ENCODE measurements at places on chromosomes 7 and 10.

DNA sequence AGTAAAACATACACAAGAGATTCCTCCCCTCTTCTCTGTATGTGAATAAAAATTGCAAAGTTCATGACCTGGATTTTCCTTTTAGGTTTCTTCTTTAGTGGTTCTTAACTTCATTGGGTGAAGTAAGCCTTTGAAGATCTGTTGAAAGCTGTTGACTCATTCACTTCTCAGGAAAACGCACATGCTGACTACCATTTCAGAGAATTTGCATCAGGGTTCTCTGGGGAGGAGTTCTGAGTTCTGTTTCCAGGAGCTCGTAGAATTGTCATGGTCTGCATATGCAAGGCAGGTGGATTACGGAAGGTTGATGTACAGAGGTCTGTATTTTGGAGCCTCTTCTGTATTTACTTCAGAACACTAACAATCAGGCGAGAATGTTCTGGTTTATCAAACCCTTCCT is 962 bp upstream of the SLC26A4 start:
- no peak for DNase-seq

DNA sequence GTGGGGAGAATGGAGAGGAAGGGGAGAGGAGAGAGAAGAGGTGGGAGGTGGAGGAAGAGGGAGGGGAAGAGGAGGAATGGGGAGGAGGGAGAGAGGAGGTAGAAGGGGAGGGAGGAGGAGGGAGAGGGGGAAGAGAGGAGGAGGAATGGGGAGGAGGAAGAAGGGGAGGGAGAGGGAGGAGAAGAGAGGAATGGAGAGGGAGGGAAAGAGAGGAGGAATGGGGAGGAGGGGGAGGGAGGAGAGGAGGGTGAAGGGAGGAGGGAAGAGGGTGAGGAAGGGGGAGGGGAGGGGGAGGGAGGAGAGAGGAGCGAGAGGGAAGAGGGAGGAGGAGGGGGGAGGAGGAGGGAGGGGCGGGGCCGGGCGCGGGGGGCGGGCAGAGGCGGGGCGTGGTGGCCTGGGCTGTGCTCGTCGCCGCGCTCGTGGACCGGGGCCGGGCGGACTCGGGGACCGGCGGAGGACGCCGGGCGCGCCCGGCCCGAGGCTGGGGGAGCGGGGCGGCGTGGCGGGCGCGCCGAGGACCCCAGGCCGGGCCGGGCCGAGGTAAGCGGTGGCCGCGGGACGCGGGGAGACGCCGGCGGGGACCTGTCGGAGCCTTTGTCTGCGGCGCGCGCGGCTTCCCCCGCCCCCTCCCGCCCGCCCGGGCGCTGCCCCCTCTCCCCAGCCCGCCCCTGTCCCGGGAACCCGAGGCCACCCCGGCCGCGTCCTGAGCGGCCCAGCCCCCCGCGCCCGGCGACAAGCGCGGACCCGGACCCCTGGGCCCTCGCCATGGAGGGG is at the start of gene SLC29A4:
Gene SLC29A4 (plus strand): TSS at position 401 of the 774 bp plus-strand sequence. CDS start 4,874 bp downstream, outside the sequence.
- DNase-seq, result no peak

DNA sequence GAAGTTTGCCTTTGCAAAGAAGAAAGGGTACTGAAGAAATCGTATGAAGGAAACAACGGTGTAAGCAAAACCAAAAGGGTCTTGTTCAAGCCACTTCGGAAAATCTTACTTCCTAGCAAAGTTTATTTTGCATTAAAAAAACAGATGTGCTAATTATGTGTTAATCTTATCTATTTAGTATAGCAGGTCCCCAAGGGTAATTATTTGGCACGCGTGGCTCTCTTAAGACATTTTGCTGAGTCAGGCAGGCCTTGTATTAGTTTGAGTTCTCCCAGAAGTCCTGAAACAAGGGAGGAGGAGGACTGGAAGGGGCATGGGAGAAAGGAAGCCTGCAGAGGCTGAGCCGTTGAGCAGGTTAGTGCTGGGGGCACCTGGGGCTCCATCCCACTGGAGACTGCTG is 44.9 kb downstream of the TMEM178B start:
- no peak for DNase-seq

DNA sequence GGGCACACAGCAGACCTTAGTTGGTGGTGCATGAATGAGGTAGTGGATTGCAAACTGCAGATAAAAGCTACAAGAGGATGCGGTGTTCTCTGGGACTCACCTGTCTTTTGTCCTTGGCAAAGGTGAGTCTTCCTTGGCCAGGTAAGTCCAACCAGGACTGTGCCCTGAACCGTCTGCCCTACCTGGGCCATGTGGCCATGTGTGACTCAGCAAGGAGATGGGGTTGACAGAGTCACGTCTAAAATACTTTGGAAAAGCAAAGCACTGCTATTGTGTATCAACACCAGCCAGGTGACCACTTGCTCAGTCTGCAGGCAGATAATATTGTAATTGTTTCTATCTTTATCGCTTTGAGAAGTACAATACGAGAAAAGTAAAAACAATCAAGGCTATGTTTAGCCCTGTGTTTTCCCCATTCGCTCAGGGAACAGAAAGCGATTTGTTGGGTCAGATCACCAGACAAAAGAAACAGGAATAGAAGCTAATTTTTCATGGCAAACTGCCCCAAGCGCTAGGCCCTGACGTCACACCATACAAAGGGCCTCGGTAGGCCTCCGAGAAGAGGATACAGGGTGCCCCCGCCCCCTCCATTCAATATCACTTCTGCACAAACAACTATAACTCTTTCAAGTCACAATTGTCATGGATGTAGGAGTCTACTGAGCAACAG is 57.3 kb downstream of the FAM53B start:
- no peak for DNase-seq

- no peak for DNase-seq
These were observed 67.2 kb upstream of the FAM133B start for GRCh38 chr7:92657391-92657790.

- DNase-seq, result peak; percentile 71
These were observed 5.1 kb upstream of the MYL7 start for GRCh38 chr7:44145969-44146911.

DNA sequence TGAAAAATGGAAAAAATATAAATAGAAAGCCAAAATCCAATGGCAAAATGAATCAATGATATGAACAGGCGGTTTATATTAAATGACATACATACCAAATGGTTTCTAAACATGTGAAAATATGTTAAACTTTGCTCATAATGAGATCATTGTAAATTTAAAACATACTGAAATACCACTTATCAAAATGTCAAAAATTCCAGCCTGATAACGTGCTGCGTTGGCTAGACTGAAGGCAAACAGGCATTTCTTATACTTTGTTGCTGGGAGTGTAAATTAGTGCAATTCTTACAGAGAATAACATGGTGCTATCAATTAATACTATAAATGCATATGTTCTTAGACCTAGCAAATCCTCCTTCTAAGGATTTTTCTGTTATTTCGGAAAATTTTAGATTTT is 225.8 kb upstream of the FAM3C start:
- DNase-seq, result no peak

DNA sequence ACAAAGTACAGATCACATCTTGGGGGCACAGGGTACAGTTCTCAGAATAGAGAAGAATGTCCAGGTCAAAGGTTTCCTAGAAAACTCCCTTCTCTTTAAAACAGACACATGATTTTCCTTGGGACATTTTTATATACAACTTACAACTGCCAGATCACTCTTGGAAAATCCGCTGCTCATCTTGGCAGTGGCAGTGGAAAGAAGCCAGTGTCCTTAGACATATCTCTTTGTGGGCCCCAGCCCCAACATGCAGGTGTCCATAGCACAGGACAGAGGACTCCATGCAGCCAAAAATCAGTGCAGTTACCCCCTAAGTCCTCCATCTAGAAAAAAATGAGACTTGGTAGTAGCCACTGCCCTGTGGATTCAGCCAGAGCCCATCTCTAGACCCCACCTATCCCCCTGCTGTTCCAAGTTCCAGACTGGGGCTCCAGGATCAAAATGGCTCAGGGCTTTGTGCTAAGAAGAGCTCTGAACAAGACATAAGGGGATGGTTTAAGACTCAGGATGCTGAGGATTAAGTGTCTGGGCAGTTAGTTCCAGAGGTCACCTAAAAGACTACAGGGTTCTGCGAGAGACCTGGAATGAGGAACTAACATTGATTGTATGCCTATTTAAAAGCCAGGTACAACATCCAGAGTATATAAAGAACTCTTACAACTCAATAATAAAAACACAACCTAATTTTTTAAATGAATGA is 34.4 kb downstream of the HIPK2 start:
- DNase-seq, result no peak

DNA sequence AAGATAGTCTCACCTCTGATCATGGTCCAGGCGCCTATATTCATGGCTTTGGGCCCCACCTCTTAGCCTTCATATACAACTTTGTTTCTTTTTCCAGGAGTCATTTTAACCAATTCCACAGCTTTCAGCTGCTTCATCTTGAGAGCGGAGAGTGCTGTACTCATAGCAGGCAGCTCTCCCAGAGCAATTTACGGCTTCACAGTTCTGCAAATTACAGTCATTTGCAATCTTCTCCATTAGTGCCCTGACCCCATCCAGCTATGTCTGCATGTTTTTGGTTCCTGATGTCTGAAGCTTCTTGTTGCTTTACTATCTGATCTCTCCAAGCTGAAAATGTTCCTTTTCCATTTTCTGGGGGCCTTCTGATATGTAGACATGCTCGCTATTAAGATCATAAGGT is 18.0 kb upstream of the MEST start:
- no peak for DNase-seq

GRCh38 chr7:53641091-53641490 is 605.7 kb downstream of the POM121L12 start:
- no peak for DNase-seq

GRCh38 chr10:96446966-96447596 is 66.6 kb downstream of the TLL2 start:
- no peak for DNase-seq

DNA sequence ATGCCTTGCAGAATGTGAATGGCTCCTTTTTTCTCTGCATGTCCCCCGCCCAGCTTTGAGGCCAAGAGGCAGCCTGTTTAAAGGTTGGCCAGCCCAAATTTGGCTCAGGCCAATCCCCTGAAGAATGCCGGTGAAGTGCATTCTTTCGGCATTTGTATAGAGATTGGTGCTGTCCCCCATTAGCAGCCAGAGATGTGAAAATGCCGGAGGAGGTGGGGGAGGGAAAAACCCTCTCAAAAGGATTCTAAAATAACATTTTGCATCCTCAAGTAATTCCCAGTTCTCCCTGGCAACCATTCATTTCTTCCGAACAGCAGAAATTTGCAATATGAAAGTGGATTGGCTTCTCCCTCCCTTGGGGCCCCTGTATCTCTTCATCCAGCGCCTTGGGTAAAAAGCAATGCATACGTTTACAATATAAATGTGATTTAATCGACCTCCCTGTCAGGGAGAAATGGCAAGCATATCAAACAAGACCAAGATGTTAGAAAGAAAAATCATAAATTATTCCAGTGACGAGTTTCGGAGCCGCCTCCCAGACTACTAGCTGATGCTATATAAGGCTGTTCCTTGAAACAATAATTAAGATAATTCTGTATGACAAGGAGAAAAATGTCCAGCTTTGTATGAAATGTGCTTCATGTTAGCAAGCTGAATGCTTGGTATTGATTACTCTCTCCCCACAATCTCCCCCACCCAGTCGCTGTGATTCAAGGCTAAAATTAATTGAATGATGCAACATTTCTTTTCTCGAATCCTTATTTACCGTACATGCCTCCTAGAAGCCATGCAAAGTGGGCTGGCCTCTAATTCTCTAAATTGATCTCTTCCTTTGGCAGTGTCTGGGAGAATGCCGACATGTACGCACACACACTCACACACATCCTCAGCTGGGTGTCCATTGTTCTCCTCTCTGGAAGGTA is 323.7 kb downstream of the RPS24 start:
- no peak for DNase-seq

- DNase-seq, result no peak
These were observed 17.8 kb upstream of the GSAP start for GRCh38 chr7:77433901-77434300.

- no peak for DNase-seq
These were observed 37.4 kb upstream of the LBX1 start for GRCh38 chr10:101266381-101267289.

DNA sequence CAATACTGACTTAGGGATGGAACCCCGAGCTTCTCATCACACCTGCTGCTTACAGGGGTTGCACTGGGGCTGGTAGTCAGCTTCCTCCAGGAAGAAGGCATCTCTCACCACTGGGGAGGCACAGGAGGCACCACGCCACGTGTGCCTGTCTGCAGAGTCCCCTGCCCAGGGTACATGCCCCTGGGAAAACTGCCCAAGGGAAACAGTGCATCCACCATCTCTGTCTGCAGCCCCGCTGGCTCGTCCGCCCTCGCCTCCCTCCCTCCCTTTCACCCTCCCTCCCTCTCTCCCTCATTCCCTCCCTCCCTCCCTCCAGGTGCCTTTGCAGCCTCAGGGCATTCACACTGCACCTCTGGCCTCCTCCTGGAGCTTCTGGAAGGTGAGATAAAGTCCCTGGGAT is 101.1 kb downstream of the PTPRE start:
- no peak for DNase-seq

- no peak for DNase-seq
These were observed 1035.3 kb downstream of the NRG3 start for GRCh38 chr10:82910301-82910700.

DNA sequence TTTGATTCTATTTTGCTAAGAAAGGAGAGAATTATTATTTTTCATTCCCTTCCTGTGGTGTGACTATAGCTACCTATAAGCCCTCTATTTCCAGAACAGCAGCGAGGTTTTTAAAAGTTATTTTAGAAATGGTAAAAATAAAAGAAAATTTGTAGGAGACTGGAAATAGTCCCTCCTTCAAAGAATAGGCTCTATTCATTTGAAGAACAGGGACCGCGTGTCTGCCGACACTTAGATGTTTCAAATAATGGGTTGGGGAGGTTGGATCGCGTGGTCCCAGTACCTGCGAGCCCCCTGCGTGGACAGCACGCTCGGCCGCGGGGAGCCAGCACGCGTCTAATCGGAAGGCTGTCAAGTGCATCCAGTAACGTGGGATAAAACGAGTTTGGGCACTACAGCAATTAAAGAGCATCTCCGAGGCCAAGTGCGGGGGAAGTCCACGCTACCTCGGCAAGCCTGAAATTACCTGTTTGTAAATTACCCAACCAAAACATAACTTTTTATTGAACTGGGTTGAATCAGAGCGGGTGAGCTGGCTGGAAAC is 1.0 kb downstream of the CACNA2D1 start:
- no peak for DNase-seq

DNA sequence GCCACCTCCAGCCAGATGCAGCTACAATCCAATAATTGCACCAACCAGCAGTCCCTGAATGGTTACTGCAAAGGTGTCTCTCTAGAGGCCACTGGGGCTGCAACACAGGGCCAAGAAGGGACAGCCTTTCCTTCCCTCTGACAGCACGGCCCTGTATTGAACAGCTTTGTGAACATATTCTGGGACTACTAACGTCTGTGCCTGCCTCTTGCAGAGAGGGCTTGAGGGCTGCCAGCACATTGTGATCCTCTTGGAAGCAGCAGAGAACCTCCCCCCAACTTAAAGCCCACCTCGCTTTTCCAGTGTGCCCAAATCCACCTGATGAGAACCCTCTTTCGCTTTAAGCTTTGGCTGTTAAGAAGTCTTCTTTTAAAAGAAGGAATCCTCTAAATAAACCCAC is 415.9 kb downstream of the RPS24 start:
- no peak for DNase-seq

GRCh38 chr7:19574131-19574530 is 134.7 kb downstream of the POLR1F start:
- DNase-seq, result no peak
